ENCODE measurements at places on chromosomes 4 and X. TPM values are rescaled to one million over a fixed set of nuclear protein-coding genes. Genes with fewer than 3 reads are reported as not detected.

CCNA2 gene
- total RNA-seq = 78.0 TPM

DNA sequence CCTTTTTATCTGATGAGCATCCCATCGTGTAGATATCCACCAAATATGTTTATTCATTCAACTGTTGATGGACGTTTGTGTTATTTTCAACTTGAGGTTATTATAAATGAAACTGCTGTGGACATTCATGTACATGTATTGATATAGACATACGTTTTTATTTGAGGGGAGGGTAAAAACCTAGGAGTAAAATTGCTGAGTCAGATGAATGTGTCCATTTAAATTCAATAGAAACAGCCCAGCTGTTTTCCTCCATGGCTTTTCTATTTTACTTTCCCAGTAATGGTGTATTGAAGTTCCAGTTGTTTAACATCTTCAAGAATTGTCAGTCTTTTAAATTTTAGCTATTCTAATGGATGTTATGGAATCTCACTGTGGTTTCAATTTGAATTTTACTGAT lies 348.7 kb upstream of the GALNTL6 start:
- H3K27me3 ChIP-seq = no peaks in the 10 kb centered on the region
- DNase-seq = no peak
- H3K36me3 ChIP-seq = no peaks in the 10 kb centered on the region

DNA sequence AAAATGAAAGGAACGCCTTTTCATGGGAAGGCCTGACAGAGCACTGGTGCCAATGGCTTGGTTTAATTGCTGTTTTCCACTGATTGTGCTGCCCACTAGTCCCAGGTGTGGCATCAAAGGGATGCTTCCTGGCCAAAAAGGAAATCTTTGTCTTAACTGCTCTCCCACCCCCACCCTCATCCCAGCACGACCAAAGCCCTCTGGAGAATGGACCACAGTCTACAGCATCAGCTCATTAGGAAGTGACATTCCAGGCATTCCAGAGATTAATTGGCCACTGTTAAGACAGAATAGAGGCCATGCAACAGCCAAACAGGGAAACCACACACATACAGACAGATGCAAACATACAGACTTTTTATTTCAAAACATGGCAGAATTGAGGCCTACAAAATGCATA lies 143.2 kb downstream of the LHFPL1 start:
- H3K4me3 ChIP-seq = no peak overlapping the region
- H3K4me1 ChIP-seq = no peaks in the 10 kb centered on the region
- no peak overlapping the region for H3K27ac ChIP-seq
- DNase-seq = no peak
- H3K27me3 ChIP-seq = no peaks in the 10 kb centered on the region

GRCh38 chr4:42112846-42113245 lies 39.6 kb downstream of the BEND4 start:
- no peak for DNase-seq
- H3K27me3 ChIP-seq = peaks cover 52% of the 10 kb centered on the region
- H3K27ac ChIP-seq = no peak overlapping the region
- no peaks in the 10 kb centered on the region for H3K36me3 ChIP-seq

DNA sequence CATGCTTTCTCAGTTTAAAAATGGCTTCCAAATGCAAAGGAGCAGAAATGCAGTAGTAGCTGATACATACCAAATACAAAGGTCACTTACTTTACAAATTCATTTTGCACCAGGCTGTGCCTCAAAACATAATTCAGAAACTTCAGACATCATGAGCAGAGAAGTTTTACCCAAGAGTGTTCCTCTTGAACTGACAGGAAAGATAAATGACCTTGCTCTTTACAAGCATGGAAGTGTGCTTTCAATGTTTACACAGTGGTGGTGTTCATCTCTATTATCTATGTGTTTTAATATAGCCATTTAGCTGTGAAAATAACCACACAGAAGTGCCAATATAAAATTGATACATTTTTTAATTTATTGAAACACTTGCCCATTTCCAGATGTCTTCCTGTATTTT lies 383.4 kb downstream of the ANKRD50 start:
- no peak overlapping the region for H3K27ac ChIP-seq
- DNase-seq = no peak
- no peaks in the 10 kb centered on the region for H3K36me3 ChIP-seq
- peaks cover 3% of the 10 kb centered on the region for H3K4me1 ChIP-seq
